Foreskin melanocyte (primary cell): ENCODE measurements at places on chromosomes 11 and 22.

- no peak for DNase-seq
These were observed 6.9 kb downstream of the SLC39A13 start for GRCh38 chr11:47415091-47415854.

- no peak for DNase-seq
These were observed 5.0 kb downstream of the CDCA5 start for GRCh38 chr11:65078786-65079342.

DNA sequence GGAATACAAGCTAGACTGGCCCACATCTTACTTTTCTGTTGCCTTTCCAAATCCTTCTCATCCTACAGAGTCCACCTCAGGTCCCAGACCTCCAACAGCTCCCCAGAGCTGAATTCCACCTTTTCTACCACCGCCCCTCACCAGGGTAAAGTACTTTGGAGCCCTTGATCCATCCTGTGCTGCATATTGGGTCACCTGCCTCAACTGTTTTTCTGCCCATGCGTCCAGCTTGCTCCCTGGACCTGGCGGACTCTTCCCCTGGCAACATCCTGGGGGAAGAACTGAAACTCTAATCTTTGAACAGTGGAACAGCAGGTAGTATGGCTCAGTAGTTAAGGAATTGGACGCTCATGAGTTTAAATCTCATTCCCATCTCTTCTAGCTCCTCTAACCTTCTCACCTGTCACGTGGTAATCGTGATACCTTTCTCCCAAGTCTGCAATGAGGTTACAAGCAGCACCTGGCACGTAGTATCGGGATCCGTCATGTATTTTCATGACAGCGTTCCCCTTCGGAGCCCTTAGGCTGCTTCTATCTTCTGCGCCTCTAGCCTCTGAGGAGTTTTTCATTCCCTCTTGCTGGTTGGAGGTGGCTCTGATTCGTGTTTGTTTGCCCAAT, 98.1 kb downstream of the CEP164 start:
- DNase-seq, result no peak

DNA sequence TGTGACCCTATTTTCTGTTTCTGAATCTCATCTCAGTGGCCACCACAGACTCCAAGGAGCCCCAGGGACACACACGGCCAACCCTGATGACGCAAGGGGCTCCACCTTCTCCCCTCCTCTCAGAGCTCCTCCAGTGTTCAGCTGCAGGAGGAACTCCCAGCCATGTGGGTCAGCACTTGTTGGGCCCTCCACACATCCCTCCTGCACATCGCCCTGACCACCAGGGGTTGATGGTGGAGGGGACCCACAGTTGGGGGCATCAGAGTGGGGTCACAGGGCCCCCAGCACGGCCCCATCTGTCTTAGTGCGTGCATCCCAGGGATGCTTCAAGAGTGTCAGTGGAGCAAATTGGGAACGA, 499.6 kb downstream of the BRD1 start:
- no peak for DNase-seq

DNA sequence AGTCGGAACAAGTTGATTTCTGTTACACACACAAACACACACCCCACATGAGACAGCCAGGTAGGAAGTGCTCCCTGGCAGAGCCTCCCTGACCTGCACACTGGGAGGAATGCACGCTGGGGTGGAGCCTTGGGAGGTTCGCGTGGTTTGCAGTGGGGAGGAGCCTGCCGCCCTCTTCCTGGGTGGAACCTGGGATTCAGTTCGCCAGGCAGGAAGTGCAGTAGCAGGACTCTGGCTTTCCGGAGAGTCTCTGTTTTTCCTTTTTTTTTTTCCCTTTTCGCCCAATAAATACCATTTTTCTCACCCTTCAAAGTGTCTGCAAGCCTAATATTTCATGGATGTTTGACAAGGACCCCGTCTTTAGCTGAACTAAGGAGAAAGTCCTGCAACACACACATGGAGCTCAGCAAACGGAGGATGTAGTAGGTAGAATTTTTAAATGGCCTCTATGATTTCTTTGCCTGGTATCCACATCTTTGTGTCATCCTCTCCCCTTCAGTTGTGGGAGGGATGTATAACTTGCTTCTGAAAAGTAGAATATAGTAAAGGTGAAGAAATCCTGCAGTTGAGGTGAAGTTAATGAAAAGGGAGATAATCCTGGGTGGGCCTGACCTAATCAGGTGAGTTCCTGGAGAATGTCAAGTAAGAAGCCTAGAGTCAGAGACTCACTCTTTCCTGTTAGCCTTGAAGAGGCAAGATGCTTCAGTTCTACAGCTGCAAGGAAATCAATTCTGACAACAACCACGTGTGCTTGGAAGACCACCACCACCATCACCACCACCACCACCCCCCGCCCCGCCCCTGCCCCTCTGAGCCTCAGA, 72.9 kb downstream of the PIWIL4 start:
- DNase-seq, result no peak

- no peak for DNase-seq
These were observed 66.9 kb downstream of the RBFOX2 start for GRCh38 chr22:35961480-35962295.

DNA sequence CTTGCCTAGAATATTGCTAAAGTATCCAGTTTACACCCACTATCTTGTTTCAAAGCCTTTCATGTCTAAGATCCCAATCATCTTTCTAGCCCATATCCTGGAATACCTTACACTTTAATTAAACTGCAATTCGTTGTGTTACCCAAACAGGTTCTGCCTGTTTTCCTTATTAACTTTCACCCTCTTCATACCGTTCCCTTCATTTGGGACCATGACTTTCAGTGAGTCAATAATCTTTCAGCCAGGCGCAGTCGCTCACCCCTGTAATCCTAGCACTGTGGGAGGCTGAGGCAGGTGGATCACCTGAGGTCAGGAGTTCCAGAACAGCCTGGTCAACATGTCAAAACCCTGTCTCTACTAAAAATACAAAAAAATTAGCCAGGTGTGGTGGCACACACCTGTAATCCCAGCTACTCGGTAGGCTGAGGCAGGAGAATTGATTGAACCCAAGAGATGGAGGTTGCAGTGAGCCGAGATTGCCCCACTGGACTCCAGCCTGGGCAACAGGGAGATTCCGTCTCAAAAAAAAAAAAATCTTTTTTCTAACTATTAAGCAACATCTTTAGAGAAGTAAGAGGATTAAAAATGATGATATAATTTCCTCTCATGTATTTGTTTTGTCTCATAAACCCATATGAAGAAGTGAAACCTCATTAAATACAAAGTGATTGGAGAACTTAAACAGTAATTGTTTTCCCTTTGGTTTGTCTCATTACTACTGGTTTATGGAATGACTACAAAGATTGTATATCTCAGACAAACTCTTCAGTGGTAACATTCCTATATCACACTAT, 20.7 kb downstream of the DMC1 start:
- DNase-seq, result no peak
